ENCODE measurements at places on chromosomes 16 and 17. TPM values are rescaled to one million over a fixed set of nuclear protein-coding genes. Genes with fewer than 3 reads are reported as not detected.

The SEC14L5 gene
- not detected for total RNA-seq

The ITGAX gene
- 0.46 TPM for total RNA-seq

The GFAP gene
- not detected for total RNA-seq

- DNase-seq = no peak
Measured at GRCh38 chr17:73141411-73141810, 23.4 kb upstream of the SSTR2 start.

- DNase-seq = no peak
Measured at GRCh38 chr17:35586569-35587073, 501 bp upstream of the AP2B1 start.

GRCh38 chr17:3759597-3760216 is 36.0 kb downstream of the HASPIN start:
- DNase-seq = no peak

DNA sequence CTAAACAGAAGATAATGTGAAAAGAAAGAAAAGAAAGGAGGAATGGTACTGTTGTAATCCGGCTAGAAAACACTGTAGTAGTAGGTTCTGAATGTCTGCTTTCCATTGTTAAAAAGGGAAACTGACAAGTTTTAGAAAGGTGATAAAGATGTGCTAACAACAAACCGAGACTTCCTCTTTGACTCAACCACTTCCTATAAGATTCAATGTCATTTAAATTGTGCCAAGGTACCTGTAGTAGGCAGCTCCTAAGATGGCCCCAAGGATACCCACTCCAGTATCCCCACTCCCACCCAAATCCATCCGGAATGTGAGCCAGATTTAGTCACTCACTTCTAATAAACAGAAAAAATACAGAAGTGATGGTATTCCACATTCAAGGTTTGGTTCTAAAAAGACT is 31.2 kb downstream of the XYLT1 start:
- no peak for DNase-seq

DNA sequence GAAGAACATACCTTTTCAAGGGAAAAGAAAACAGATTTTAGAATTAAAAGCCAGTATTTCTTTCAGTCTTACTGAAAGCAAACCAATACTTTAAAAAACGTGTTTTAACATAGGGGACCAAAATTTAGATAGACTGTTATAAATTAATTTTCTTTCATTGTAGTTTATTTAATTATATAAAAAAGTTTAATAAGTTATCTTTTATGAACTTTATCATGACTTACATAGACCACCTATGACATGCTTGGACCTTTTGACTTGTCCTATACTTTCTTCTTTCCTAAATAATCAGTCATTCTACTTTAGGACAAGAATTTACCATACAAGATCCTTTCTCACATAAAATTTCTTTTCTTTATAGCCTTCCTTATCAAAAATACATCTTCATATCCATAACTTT is 102.0 kb upstream of the HAS3 start:
- DNase-seq = no peak
